Activated CD8-positive, alpha-beta T cell treated with anti-CD3 and anti-CD28 coated beads for 36 hours (primary cell): ENCODE measurements at places on chromosomes 16 and 17.
A peak's percentile ranks its signal among the peaks of the same experiment; 100 is the strongest.

DNA sequence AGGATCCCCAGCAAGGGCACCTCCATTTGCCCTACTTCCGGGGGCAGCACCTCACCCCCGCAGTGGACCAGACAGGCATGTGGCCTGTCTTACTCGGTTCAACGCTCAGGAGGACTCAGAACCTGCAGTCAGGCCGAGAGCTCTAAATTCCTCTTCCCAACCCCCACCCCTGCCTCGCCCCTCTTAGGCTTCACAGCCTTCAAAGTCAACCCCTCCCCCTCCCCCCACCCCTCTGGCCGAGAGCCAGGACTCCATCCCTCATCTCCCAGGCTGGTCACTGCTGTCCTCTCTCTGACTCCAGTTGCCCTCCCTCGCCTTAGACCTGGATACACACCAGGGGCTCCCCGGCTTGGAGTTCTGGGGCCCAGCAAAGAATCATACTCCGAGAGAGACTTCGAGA lies 8.1 kb upstream of the HS3ST6 start:
- H3K4me3 ChIP-seq, result no peak overlapping the region
- H3K4me1 ChIP-seq, result peaks cover 2% of the 10 kb centered on the region
- no peaks in the 10 kb centered on the region for H3K36me3 ChIP-seq
- peaks cover 14% of the 10 kb centered on the region for H3K27me3 ChIP-seq
- no peak overlapping the region for H3K27ac ChIP-seq
- no peak for DNase-seq

GRCh38 chr16:88737298-88738150 lies 31.2 kb downstream of the CTU2 start:
- DNase-seq, result peak; percentile 65
- H3K4me3 ChIP-seq, result no peak overlapping the region
- no peak overlapping the region for H3K27ac ChIP-seq
- H3K27me3 ChIP-seq, result no peaks in the 10 kb centered on the region

DNA sequence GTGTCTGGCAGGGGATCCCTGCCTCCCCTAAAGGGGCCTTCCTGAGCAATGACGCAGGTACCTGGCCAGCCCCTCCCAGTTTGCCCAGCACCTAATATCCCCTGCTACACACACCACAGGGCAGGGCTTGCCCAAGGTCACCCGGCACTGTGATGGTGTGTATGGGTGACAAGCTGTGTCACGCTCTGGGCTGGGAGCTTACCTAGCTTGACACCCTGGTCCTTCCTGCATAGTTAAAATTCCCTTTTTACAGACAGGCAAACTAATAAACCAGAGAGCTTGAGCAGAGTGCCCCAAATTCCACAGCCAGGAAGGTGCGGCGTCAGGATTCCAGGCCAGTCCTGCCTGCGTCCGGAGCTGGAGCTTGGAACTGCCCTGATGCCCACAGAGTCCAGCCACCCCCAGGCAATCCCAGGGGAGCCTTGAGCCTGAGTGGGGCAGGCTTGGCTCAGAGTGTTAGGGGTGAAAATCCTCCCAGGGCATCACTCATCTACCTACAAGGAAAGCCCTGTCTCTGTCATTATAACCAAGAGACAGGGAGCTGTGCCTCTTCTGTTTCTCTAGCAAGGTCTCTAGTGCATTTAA lies 18.1 kb downstream of the MMP15 start:
- H3K4me3 ChIP-seq, result no peak overlapping the region
- no peak overlapping the region for H3K27ac ChIP-seq
- H3K4me1 ChIP-seq, result no peaks in the 10 kb centered on the region
- no peaks in the 10 kb centered on the region for H3K27me3 ChIP-seq
- DNase-seq, result no peak

DNA sequence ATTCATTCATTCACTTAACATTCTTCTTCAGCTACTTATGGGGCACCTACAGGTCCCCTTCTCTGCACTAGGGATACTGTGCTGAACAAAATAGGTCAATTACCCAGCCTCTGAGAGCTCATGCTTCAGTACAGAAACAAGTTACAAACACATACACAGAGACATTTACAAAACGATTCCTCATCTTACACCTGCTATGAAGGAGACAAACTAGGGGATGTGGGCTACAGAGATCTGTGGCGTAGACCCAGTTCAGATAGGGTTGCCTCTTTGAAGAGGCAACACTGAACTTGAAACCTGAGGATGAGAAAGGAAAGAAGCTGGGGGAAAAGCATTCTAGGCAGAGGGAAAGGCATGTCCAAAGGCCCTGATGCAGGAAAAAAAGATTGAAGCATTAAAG lies 5.2 kb downstream of the IL21R start:
- no peaks in the 10 kb centered on the region for H3K27me3 ChIP-seq
- H3K36me3 ChIP-seq, result peaks cover 93% of the 10 kb centered on the region
- peak overlapping the region; percentile 99 for H3K4me3 ChIP-seq
- no peak for DNase-seq

- peaks cover 81% of the 10 kb centered on the region for H3K36me3 ChIP-seq
- H3K4me1 ChIP-seq, result peaks cover 44% of the 10 kb centered on the region
- no peaks in the 10 kb centered on the region for H3K27me3 ChIP-seq
- H3K27ac ChIP-seq, result peak overlapping the region; percentile 59
Observed at GRCh38 chr16:2756288-2757015, 4.0 kb downstream of the SRRM2 start.

GRCh38 chr16:78925083-78925767 lies 675.3 kb downstream of the MAF start:
- H3K27ac ChIP-seq, result no peak overlapping the region
- peaks cover 10% of the 10 kb centered on the region for H3K36me3 ChIP-seq
- DNase-seq, result peak; percentile 50
- no peaks in the 10 kb centered on the region for H3K4me1 ChIP-seq
- no peaks in the 10 kb centered on the region for H3K27me3 ChIP-seq

GRCh38 chr17:77498791-77499698 lies 358.3 kb downstream of the SEC14L1 start:
- DNase-seq, result no peak
- H3K36me3 ChIP-seq, result peaks cover 40% of the 10 kb centered on the region
- H3K4me3 ChIP-seq, result no peak overlapping the region
- peaks cover 11% of the 10 kb centered on the region for H3K4me1 ChIP-seq
- peak overlapping the region; percentile 71 for H3K27ac ChIP-seq

GRCh38 chr17:9050801-9051401 lies 29.6 kb downstream of the NTN1 start:
- H3K27ac ChIP-seq, result no peak overlapping the region
- no peak overlapping the region for H3K4me3 ChIP-seq
- DNase-seq, result no peak
- no peaks in the 10 kb centered on the region for H3K36me3 ChIP-seq

GRCh38 chr17:57530508-57530907 lies 214.6 kb downstream of the CCDC182 start:
- no peaks in the 10 kb centered on the region for H3K27me3 ChIP-seq
- H3K27ac ChIP-seq, result peak overlapping the region; percentile 35
- no peak for DNase-seq
- H3K4me1 ChIP-seq, result peaks cover 37% of the 10 kb centered on the region
